ENCODE measurements at places on chromosomes 12 and 14.
A peak's percentile ranks its signal among the peaks of the same experiment; 100 is the strongest.

GRCh38 chr12:50734409-50735263 is 29.3 kb upstream of the ATF1 start:
- DNase-seq = no peak

DNA sequence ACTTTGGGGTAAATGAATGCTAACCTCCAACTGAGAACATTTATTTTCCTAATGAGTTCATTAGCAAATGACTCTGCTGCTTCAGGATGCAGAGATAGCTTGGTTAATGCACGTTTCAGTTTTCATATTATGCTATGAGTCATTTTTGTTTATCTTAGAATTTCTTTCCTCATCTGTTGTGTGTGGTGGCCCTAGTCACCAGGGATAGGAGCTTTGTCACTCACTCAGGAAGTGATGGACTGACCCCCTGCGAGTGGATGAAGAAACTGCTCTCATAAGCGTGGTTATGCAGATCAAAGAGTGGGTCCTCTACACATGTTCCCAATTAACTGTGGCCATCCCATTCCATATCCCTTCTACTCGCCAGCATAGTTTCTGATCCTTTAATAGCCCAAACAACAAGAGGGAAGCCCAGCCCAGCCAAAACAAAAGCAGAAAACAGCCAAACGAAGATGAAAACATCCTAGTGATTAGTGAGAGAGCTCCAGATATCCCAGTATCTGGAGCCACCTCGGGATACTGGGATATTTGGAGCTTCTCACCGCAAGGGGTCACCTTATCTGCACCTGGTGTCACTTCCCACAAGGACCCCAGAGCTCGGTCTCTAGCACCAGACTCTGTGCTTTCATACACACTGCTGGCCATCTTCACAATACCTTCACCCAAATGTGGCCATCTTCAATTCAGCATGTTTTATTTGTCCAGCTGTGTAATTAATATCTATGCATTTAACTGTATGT is 8.6 kb downstream of the TC2N start:
- no peak for DNase-seq

DNA sequence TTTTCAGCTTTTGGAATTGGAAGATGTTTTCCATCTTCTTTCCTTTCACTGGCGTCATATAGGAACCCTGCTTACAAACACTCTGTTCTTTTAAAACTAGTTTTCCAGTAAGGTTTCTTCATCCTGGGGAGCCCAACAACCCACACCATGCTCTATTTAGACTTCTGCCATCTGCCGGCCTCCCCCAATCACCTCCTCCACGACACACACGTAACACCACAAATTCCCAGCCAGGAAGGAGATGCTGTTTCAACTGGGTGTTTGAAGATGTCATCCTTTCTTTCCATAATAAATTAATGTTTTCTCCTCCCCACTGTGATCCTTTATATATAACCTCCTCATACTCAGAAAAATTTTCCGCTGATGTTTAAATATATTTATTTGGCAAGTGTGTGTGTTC is 231.4 kb upstream of the DDHD1 start:
- DNase-seq = no peak

DNA sequence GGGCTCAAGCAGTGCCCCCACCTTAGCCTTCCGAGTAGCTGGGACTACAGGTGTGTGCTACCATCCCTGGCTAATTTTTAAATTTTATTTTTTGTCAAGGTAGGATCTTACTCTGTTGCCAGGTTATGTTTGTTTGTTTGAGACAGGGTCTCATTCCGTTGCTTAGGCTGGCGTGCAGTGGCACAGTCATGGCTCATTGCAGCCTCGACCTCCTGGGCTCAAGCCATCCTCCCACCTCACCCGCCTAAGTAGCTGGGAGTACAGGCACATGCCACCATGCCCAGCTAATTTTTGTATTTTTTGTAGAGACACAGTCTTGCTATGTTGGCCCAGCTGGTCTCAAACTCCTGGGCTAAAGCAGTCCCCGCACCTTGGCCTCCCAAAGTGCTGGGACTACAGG is 83.3 kb upstream of the KCNH3 start:
- DNase-seq = no peak

GRCh38 chr12:120979220-120979861 is 998 bp downstream of the HNF1A start:
- DNase-seq = no peak

- no peak for DNase-seq
These were observed 332.6 kb downstream of the SLC16A7 start for GRCh38 chr12:59928416-59928815.

GRCh38 chr14:74480046-74480445 is 13.1 kb downstream of the NPC2 start:
- DNase-seq = no peak

GRCh38 chr12:109310247-109311125 is 1.4 kb upstream of the FOXN4 start:
- no peak for DNase-seq

DNA sequence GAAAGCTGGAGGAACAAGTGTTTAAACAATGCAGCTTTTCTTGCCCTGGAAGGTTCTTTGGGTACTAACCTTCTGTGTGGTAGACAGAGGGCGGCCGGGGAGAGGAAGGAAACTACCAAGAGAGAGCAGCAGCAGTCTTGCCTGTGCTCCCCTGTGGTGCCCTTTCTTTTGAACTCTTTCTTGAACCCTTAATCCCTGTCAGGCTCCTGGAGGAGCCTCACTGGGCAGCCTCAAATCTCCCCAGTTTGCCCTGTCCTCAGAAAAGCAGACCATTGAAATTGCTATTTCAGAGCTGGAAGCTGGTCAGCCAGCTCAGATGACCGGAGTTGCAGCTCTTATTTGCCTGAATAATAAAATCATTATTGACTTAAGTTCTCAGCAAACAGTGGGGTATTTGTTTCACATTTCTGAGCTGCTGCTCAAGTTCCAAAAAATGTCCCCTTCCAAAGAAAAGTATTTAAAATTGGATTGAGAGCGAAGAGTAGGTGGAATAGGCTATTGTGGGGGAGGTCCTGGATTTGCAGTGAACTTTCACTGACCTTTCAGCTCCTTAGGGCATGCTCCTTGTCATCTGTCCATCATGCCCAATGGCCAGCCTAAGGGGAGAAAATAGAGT is 42.1 kb upstream of the RNASE3 start:
- no peak for DNase-seq

DNA sequence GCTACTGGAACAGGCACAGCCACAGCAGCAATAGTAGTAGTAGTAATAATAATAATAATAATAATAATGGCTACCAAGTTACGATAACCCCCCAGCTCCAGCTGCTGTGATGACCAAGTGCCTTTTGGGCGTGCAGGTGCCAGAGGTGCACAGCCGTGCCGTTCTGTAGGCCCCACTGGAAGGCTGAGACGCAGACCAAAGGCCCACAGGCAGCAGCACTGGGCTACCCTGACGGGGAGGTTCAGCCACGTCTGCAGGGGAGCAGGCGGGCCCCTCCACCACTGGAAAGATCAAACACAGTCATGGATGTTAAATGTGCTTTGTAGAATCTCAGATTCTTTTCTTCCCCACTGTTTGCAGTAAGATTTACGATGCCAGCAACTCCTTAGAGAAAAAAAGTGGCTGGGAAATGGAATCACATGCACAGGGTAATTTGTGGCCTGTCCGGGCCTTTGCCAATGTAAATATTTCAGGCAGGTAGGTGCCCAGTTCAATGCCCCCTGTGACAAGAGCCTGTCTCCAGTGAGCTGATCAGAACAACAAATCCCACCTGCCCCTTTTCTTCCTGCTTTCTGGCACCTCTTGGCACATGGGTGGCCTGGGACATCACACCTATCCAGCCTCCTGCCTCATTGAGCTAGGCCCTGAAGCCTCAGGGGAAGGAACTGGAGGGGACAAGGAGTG is 32.6 kb downstream of the CCDC85C start:
- DNase-seq = no peak

DNA sequence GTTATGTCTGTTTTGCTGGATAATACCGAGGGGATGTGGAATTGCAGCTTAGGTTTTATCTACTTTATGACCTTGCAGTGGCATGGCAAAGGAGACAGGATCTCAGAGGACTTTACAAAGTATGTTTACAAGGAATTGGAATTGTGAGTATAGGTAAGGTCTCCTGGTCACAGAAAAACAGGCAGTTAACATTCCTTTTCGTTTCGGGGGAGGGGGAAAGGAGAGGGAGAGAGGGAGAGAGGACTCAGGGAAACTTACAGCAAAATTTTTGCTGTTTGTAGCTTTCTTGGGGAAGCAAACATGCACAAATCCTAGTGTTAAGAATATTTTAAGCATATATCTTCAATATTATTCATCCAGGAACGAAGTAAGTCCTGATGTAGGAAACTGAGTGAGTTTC is 590.5 kb upstream of the LRFN5 start:
- DNase-seq = no peak

DNA sequence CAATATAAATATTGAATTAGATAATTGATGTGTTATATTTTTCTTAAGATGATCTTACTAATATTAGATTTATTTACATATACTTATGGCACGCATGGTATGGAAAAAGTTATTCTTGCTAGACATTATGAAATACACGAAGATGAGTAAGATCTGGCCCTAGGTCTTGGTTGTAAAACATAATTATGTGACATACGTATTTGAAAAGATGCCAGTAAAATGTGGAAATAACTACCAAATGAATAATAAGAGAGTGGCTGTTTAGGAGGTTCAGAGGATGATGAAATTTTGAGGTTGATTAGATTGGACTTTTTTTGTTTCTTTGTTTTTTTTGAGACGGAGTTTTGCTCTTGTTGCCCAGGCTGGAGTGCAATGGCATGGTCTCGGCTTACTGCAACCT is 41.3 kb downstream of the FANCM start:
- DNase-seq = no peak

DNA sequence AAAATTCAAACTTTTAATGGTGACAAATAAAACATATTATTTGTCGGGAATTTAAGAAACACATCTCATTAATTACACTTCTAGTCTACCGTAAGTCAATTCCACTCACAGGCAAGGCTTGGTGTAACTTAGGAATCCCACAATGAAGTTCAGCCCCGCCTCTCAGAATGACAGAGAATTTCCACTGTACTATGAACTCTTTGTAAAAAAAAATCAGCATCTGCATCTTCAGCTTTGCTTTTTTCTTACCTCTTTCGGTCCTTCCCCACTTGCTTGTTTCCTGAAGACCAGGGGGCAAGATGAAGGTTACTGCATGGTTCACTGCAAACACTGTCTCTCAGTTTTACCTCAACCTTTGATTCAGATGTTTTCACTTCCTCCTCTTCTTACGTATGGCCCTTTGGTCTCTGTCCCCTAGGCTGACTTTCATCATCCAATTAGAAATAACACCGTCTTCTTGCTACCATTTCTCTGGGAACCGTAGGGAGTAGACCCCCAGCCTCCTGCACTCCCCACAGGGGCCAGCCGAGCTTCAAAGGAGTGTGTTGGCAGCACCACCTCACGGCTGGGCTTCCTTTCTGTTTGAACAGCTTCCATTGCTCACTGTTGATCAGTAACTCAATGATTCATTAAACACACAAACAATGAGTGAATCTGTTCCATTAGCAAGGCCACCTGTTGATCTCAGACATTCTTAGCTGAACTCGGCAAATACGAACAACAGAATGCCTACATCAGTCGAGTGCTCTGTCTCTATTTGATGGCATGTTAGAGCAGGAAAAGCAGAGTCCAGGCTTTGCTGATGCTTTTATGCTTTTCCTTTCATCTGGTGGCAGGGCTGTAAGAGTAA is 343.0 kb downstream of the BMP4 start:
- no peak for DNase-seq

DNA sequence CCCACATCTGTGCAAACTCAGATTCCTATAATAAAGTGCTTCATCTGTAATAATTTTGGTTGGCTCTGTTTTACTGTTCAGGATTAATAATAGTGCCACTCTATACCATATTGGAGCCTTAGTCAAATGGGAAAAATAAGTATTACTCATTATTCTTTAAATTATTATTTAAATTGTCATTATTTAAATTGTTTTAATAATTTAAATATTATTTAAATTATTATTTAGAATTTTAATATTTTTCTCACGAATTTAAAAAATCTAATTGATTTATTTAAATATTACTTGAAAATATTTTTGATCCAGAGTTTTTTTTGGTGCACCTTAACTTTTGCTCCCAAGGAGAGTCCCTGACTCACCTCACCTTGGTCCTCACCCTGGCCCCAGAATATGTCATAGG is 245.7 kb upstream of the MDGA2 start:
- DNase-seq = no peak

GRCh38 chr12:6946033-6946919 is 2.5 kb downstream of the C12orf57 start:
- DNase-seq = peak; percentile 76

DNA sequence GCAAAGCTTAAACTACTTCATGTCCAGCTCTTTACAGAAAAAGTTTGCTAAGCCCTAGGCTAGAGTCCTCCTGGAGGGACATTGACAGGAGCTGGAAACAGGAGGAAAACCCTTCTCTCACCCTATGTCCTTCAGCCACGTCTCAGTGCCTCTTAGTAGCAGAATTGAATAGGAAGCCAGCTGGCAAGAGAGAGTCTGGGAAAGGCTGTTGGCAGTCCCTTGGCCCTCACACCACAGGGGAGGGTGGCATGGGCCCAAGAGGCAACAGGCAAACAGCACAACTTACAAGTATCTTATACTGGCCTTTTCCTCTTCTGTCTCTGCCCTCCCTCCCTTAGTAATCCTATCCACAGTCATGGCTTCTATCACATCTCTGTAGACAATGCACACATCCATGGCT is 27.7 kb upstream of the DHRS2 start:
- DNase-seq = no peak

GRCh38 chr12:46549527-46550265 is 177.1 kb upstream of the SLC38A2 start:
- DNase-seq = peak; percentile 74

DNA sequence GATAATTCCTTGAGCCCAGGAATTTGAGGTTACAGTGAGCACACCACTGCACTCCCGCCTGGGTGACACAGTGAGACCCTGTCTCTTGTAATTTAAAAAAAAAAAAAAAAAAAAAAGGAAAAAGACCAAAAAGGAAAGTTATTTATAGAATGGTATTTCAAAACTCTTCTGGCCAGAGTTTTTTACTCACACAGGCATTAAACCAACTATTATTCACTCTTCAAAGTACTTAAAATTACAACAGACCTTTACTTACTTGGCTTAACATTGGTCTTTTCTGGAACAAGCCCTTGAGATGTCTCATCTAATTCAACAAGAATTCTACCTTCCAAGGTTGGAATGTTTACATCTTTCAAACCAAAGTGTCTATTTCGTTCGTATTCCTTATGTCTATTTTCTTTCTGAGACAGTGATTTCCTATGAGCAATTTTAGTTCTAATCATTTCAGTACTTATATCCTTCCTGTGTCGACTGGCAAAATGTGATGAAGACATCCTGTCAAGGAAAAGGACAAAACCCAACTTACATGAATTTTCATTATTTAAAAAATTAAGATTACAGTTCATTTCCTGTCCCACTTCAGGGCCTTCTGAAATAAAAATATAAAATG is 2.6 kb downstream of the DLGAP5 start:
- no peak for DNase-seq

- no peak for DNase-seq
These were observed 1.2 kb downstream of the ADAMTS20 start for GRCh38 chr12:43550831-43551271.
